Aorta (tissue), 5 donors: ENCODE measurements at places on chromosomes 1 and 21. TPM values are rescaled to one million over a fixed set of nuclear protein-coding genes. Genes with fewer than 3 reads are reported as not detected.

GUCA2B gene
- 1.2 TPM for polyA plus RNA-seq

SMPDL3B gene
- polyA plus RNA-seq = 3.0 TPM

CIART gene
- 18.0 TPM for polyA plus RNA-seq

FNDC10 gene
- polyA plus RNA-seq = 0.50 TPM

COL8A2 gene
- polyA plus RNA-seq = 18.4 TPM

JAK1 gene
- polyA plus RNA-seq = 34.0 TPM

ADGRB2 gene
- 2.4 TPM for polyA plus RNA-seq

PGLYRP4 gene
- polyA plus RNA-seq = not detected

OLIG2 gene
- polyA plus RNA-seq = not detected

GBP7 gene
- not detected for polyA plus RNA-seq

INAVA gene
- polyA plus RNA-seq = 23.3 TPM

CFAP45 gene
- polyA plus RNA-seq = not detected

PBX1 gene
- 18.2 TPM for polyA plus RNA-seq

S100A12 gene
- polyA plus RNA-seq = 58.6 TPM

DENND2D gene
- 20.3 TPM for polyA plus RNA-seq

LRRC8B gene
- polyA plus RNA-seq = 0.88 TPM

TGFB2 gene
- 2.2 TPM for polyA plus RNA-seq

COL9A2 gene
- 10.1 TPM for polyA plus RNA-seq

KCNJ10 gene
- 0.63 TPM for polyA plus RNA-seq

LYPLAL1 gene
- polyA plus RNA-seq = 14.9 TPM

GBP4 gene
- 1.4 TPM for polyA plus RNA-seq

C8A gene
- not detected for polyA plus RNA-seq

CRP gene
- 1.1 TPM for polyA plus RNA-seq

S100A7 gene
- polyA plus RNA-seq = not detected

LCE3D gene
- polyA plus RNA-seq = not detected

NCMAP gene
- polyA plus RNA-seq = not detected

ADAMTS1 gene
- 39.3 TPM for polyA plus RNA-seq

ARF1 gene
- polyA plus RNA-seq = 232 TPM

LCA5L gene
- 2.6 TPM for polyA plus RNA-seq

S100A11 gene
- 751 TPM for polyA plus RNA-seq

RPTN gene
- polyA plus RNA-seq = not detected

CITED4 gene
- 13.5 TPM for polyA plus RNA-seq

PLA2G5 gene
- 13.7 TPM for polyA plus RNA-seq

PDZK1 gene
- polyA plus RNA-seq = 25.5 TPM

BCAS2 gene
- 31.6 TPM for polyA plus RNA-seq

LCE2C gene
- not detected for polyA plus RNA-seq

KRTAP12-2 gene
- not detected for polyA plus RNA-seq

PLEKHA6 gene
- 0.56 TPM for polyA plus RNA-seq

PKLR gene
- polyA plus RNA-seq = 1.0 TPM

GFI1 gene
- polyA plus RNA-seq = 0.67 TPM

NBPF10 gene
- 0.88 TPM for polyA plus RNA-seq

IL6R gene
- 3.6 TPM for polyA plus RNA-seq

FCRL5 gene
- 0.18 TPM for polyA plus RNA-seq

SPTA1 gene
- not detected for polyA plus RNA-seq

TIAM1 gene
- polyA plus RNA-seq = 0.50 TPM

TMEM82 gene
- polyA plus RNA-seq = not detected

PTPRF gene
- 21.7 TPM for polyA plus RNA-seq

KLF17 gene
- polyA plus RNA-seq = 0.15 TPM

ARHGAP30 gene
- 12.1 TPM for polyA plus RNA-seq

CFAP410 gene
- polyA plus RNA-seq = 26.2 TPM

RNU1-4 gene
- polyA plus RNA-seq = not detected
